Activated CD8-positive, alpha-beta memory T cell treated with anti-CD3 and anti-CD28 coated beads for 1 hour (primary cell): ENCODE measurements at places on chromosomes 5 and 9.

- no peak for DNase-seq
Measured at GRCh38 chr5:137316346-137316736, 182.8 kb downstream of the SPOCK1 start.

DNA sequence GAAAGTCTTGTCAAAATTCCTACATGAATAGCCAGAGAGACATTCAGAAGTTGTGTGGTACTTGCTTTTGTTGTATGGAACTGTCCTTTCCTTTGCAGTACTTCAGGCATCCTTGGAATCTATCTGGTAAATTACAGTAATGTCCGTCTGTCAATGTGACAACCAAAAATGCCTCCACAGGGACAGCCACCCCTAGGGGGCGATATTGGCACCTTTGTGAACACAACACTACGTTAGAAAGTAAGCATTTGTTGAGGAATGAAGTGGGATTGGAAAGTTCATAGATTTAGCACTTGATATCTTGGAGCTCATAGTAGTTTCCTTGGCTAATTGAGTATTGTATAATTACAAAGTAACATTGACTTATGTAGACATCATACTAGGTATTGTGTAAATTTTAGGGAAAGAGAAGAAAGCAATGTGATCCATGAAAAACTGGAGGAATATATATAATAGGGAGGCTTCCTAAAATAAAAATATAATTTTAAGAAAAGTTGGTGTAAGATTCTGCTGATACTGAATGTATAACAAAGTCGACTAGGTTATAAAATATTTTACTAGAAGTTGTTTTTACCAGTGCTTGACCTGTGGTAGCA is 32.7 kb downstream of the TMEFF1 start:
- peak; percentile 30 for DNase-seq

GRCh38 chr5:156148301-156148700 is 178.7 kb upstream of the SGCD start:
- no peak for DNase-seq

GRCh38 chr5:72531496-72532190 is 24.4 kb upstream of the ZNF366 start:
- no peak for DNase-seq

- DNase-seq, result no peak
Measured at GRCh38 chr9:128677794-128678193, 11.2 kb upstream of the SET start.

- DNase-seq, result no peak
Measured at GRCh38 chr5:111783537-111783936, 26.5 kb upstream of the NREP start.

DNA sequence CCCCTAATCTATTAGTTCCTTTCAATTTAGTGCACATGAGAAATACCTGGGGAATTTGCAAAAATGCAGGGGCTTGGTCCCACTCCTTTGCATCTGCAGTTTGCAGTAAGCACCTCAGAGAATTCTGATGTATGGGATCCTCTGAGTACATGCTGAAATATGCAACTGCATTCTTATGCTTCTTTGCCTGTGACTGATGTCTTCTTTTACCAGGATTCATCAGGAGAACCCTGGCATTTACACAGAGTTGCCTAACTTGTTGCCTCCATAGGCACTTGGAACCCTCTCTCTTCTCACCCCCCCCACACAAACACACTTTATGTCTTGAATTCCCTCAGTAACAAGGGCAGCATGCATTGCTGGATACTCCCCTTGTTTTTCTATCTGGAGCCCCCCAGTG is 173.1 kb downstream of the KDM4C start:
- no peak for DNase-seq

DNA sequence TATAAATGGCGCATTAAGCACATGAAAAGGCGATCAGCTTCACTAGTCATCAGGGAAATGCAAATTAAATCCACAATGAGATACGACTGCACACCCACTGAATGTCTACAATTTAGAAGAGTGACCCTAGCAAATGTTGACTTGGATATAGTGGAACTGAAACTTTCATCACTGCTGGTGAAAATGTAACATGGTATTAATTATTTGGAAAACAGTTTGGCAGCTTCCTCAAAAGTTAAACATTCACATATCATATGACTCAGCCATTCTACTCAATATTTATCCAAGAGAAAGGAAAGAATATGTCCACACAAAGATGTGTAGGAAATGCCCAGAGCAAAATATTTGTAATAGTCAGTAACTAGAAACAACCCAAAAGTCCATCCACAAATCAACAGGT is 146.5 kb downstream of the LPAR1 start:
- DNase-seq, result no peak

DNA sequence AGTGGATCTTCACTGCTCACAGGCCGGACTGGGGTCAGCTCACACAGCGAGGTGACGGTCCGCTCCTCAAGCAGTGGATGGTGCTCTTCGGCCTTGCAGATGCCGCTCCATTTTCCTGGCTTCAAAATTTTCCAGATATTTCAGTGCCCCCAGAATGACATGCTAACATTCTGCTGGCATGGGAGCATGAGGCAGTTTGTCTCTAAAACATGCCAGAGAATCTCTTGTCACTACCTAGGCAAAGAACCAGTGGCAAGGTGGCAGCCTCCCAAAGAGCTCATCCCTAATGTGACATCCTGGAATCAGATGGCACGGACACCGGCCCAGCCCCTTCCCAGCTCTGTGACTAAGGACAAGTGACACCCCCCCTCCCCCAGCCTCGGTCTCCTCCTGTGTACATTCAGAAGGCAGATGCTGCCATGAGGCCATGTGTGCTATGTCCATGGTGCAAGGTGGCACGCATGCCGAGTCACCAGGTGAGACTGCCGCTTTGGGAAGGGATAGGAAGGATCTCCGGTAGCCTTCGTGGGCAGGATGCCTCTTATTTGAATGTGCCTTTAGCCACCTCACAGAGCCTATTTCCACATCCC is 2.7 kb downstream of the S1PR3 start:
- DNase-seq, result no peak

DNA sequence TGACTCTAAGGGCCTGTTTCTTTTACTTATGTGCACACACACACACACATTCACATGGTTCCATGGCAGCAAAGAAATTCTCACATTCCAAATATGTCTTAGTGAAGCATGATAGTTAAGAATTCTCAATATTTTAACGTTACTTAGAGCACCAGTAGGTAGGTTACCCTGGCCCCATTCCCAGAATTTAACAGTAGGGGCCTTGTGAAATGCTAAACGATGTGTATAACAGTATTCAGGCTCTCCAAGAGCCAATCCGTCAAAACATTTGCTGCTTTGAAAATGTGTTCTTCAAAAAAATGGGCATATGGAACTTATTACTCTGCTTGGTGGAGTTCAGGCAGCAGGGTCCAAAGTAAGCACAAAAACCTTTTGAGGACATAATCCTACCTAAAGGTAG is 93.7 kb upstream of the DAB2 start:
- no peak for DNase-seq

GRCh38 chr9:81363916-81364480 is 325.3 kb downstream of the TLE1 start:
- no peak for DNase-seq

DNA sequence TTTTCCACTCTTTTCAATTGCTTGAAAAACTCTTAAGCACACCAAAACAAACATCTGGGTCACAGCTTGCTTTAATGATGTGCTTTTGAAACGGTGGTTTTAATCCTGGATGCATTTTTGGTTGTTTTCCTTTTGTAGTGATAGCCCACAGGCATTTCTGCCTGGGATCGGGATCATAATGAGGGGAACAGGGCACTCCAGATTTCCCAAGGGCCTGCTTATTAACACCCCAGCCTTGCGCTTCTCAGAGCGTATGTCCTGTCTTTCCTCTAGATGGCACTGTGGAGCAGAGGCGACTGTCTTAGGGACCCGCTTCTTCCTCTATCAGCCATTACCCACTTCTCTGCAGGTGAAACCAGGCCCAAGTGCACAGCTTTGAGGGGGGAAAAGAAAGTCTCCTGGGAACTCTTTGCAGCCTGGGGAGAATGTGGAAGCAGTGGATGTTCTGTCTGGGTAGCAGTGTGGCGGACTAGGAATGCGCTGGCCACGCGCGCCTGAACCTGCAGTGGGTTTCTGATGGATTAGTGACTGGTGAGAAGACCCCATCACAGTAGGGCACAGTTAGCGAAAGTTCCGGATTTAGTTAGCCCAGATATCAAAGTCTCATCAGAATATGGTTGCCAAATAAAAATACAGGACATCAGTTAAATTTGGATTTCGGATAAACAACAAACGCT is 190.1 kb downstream of the GNA14 start:
- peak; percentile 22 for DNase-seq

- DNase-seq, result no peak
Measured at GRCh38 chr5:160036884-160037283, 27.9 kb downstream of the TTC1 start.

- DNase-seq, result no peak
Measured at GRCh38 chr5:128469912-128470311, 68.1 kb downstream of the FBN2 start.

DNA sequence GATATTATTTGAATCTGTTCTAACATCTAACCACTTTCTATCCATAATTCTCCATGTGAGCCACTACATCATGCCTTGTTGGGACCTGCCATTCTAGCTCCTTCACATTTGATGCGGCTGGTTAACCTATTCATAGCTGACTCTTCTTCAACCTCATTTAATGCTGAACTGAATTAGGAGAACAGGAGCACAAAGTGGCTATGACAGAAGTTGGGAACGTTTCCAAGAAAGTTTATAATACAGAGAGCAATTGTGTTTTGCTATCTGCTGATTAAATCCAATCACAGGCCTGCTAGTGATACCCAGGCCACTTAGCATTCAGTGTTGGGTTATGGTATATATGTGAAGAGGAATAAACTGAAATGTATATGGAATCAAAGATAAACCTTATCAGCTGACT is 440.3 kb downstream of the PTPRD start:
- no peak for DNase-seq

DNA sequence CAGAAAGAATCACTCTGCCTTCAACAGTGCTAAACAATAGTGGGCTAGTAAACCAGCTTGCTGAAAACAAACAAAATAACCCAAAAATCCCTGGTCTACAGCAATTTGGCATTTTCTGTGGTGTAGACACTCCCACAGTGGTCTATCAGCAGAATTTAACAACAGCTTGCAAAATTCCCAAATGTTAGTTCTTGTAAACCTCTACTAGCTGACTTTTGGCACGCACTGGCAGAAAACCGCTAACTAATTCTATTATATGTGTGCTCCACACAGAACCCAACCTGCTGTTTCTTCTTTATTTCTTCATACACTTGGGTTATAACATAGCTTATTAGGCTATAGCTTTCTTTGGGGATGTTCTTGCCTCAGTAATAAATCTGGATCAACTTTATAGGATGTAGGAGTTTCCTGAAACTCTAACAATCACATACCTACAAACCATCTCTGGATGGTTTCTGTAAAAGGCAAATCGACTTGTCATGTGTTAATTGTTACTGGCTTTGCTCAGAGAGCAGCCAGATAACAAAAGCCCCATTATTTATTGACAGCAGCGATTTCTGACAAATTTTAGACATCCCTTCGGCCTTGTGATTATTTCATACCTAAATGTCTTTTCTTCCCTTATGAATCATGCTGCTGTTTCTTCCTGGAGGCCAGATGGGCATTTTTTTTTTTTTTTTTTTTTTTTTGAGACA is 82.7 kb upstream of the NAA35 start:
- DNase-seq, result no peak

GRCh38 chr9:133521122-133522072 is 3.4 kb downstream of the MYMK start:
- DNase-seq, result no peak
